ENCODE measurements at places on chromosomes 7 and 10.

GRCh38 chr7:36131499-36131898 lies 21.6 kb upstream of the EEPD1 start:
- no peak for DNase-seq

- DNase-seq: no peak
These were observed 37.8 kb upstream of the FZD1 start for GRCh38 chr7:91226411-91226810.

- DNase-seq: peak; percentile 31
These were observed 276.5 kb downstream of the MAGI2 start for GRCh38 chr7:79176859-79177477.

DNA sequence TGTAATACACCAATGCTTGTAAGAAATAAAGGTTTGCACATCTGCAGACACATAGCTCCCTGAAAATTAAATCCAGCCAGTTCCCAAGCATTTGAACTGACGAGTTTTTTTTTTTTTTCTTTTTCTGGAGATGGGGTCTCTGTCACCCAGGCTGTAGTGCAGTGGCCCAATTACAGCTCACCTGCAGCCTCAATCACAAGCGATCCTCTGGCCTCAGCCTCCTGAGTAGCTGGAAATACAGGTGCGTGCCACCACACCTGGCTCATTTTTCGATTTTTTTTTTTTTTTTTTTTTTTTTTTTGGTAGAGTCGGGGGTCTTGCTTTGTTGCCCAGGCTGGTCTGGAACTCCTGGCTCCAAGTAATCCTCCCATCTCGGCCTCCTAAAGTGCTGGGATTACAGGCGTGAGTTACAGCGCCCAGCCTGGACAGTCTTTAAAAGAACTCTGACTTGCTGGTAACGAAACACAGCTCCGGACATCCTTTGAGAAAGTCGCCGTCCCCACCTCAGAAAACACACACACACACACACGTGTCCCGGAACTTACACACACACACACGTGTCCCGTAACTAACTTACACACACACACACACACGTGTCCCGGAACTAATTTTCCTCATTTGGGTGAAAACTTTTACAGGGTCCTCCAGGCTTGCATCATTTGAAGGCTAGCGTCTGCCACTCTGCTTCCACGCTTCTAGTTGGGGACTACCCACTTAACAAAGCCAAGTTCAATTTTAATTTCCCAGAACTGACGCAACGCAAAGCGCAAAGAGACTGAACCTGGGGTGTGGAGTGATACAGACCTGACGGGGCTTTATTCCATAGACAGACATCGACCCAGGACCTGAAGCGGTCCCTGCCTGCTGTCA lies 18.6 kb downstream of the OCM2 start:
- peak; percentile 22 for DNase-seq

DNA sequence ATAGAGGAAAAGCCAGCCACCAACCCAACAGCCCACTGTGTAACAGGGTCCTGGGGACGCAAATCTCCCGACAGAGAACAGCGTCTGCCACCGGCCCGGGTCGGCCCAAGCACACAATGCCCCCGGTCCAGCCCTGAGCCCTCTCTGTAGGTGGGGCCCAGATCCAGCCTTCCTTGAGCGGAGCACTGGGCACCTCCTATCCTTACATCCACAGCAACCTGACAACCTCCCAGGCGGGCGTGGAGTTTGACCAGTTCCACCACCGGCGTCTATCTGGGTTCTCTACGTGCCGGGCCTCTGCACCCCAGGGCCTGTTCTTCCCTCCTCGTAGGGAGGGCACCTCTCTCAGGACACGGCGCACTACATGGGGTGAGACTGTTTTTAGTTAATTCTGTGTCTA lies 109.0 kb downstream of the CYTH3 start:
- DNase-seq: no peak

DNA sequence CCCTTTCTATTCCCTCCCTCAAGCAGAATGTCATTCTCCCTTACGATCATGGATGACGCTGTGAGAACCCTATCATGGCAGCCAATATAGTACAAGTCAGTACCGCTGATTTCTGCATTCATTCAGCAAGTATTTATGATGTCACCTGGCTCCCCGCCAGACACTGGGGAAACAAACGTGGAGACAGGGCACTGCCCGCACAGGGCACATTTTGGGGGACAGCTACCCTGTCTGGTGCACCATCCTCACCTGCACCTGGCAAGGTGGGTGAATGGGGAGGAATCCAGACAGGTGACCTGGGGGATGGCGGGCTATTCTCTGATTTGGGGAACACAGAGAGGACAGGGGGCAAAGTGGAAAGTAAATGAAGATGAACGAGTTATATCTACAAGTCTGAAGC lies 28.4 kb downstream of the MKI67 start:
- DNase-seq: no peak

DNA sequence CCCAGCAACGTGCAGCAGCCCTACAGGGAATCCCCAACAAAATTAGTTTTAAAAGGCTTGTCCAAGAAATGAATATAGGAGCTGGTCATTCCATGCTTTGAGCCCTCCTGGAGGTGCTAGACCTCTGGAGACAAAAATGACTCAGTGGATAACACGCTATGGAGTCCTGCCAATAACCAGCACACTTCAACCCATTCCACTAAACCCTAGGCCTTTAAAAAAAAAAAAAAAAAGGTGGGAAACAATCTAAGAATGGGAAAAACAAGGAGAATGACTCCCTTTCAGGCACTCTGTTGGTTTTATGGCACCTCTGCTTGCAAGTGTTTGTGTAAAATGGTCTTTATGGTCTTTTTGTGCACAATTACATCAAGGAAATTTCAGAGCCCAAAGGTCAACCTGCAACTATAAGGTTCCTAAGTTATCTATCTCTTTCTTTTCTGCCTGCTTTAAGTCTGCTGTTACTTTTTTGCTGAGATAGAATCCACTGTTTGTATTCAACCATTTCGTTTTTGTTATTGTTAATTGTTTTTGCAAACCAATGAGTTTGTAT lies 21.3 kb downstream of the AVL9 start:
- DNase-seq: no peak

DNA sequence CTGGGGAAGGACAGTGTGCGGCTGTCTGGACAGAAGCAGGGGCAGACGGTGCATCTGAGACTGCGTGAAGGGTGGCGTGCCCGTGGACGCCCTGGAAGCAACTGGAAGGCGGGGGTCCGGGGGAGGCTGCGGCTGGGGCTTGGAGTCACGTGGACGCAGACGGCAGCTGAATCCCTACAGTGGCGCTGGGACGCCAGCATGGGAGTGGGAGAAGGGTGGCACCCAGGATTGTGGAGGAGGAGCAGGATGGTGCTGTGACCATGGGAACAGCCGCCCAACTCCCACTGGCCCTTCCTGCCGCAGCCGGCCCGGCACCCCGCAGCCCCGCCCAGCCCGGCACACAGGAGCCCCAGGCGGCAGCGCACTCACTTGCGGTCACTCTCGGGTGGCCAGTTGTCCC lies 9.7 kb downstream of the INTS1 start:
- DNase-seq: no peak

GRCh38 chr10:48772059-48772458 lies 87.4 kb downstream of the WDFY4 start:
- no peak for DNase-seq

GRCh38 chr7:92622030-92622429 lies 31.8 kb upstream of the FAM133B start:
- DNase-seq: no peak

- peak; percentile 31 for DNase-seq
These were observed 32.5 kb downstream of the LAMB4 start for GRCh38 chr7:108097703-108098102.

DNA sequence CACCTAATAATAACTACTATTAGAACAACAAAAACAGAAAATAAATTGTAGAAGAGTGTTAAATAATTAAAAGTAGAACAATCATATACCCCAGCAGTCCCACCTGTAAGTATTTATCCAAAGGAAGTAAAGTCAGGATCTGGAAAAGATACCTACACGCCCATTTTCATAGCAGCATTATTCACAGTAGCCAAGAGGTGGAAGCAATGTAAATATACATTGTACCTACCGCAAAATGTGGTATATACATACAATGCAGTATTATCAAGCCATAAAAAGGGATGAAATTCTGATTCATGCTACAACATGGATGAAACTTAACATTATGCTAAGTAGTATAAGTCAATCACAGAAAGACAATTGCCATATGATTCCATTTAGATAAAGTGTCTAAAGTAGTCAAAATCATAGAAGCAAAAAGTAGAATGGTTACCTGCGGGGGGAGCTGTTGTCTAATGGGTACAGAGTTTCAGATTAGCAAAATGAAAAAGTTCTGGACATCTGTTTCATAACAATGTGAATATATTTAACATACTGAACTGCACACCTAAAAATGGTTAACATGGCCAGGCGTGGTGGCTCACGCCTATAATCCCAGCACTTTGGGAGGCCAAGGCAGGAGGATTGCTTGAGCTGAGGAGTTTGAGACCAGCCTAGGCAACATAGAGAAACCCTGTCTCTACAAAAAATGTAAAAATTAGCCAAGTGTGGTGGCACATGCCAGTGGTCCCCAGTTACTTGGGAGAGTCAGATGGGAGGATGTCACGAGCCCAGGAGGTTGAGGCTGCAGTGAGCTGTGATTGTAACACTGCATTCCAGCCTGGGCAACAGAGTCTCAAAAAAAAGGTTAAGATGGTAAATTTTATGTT lies 6.0 kb upstream of the TMED4 start:
- DNase-seq: peak; percentile 69

- peak; percentile 41 for DNase-seq
These were observed 57.9 kb upstream of the EXOC6 start for GRCh38 chr10:92790440-92790839.

GRCh38 chr7:134704827-134705226 lies 58.2 kb downstream of the BPGM start:
- no peak for DNase-seq

DNA sequence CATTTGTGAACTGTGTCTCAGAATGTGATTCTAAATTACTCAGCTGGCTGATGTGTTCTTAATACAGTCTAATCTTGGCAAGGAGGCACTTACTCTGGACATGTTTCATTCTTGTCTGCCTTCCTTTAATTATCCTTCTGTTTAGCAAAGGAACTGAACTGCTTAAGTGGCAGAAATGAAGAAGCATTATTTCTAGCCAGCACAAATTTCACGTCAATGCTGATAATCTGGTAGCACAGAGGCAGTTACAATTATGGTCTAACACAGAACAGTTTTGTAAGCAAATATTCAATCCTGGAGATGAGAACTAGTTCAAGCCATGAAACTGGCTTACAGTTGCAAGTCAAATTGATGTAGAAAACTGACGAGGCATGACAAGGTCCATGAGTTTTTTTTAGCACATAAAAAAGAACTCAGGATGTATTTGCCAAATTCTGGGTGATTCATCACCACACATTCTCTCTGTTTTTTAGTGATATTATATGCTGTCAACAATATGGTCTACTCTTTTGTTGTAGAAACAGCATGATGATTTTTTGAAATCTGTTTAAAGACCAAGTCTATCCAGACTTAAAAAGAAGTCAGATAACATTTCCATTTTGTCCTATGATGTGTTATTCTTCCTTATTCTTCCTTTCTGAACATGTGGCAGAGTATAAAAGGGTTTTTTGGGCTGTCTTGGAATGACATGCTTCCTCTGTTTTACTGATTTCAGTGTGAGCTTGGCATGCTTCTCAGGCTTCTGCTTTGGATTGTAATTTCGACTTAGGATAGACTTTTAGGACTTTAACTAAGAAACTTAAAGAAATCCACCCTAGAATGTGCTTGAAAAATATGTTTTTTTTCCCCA lies 154.8 kb downstream of the DNAJB9 start:
- DNase-seq: no peak

GRCh38 chr10:110531687-110532086 lies 34.0 kb downstream of the DUSP5 start:
- DNase-seq: no peak

GRCh38 chr10:92241158-92241500 lies 49.7 kb downstream of the CPEB3 start:
- DNase-seq: peak; percentile 33

DNA sequence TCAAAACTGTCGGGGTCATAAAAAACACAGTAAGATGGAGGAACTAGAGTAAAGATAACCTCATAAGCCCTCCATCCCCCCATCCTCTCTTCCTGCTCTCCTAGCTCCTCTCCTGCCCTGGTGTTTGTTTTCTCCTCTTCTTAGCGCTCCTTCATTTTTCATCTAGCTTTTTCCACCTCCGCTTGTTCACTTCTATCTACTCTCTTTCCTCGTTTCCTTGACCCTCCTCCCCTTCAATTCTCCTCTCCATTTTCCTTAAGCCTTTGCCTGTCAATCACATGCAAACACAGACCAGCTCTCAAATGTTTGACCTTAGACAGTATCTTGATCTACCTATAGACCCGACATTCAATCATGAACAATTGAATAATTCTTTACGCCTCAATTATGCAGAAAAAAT lies 10.0 kb downstream of the NCAPG2 start:
- DNase-seq: no peak

DNA sequence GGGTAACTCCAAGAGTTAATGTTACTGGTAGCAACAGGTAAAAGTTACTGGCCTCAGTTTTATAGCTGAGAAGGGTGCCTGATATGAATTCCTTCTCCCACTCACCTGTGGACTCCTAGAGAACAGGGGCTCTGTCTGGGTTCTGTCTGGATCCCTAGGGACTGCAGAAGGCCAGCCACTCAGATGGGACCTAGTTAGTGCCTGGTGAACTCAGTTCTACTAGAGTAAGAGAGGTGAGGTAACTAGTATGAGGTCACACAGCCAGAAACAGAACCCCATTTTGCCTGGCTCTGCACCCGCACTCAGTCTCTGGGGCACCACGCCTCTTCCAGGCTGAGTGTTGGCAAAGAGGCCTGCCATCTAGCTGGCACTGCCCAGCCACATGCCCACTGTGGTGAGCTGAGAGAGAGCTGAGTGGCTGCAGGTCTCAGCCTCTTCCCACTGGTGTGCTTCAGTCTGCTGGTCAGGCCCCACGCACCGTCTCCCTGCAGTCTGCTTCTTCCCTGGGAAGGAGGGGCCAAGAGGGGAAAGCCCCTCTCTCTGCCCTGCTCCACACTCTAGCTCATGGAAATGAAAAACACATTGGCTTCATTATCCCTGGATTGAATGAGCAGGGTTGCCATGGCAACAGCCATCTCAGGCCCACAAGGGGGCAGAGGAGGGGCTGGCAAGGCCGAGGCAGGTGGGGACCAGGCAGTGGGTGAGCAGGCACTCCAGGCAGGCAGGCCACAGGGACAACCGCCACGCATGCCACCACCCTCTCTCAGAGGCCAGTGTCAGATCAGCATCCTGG lies 110.6 kb downstream of the ZMIZ1 start:
- DNase-seq: peak; percentile 40

GRCh38 chr10:88473989-88474883 lies 108.9 kb downstream of the RNLS start:
- DNase-seq: no peak

DNA sequence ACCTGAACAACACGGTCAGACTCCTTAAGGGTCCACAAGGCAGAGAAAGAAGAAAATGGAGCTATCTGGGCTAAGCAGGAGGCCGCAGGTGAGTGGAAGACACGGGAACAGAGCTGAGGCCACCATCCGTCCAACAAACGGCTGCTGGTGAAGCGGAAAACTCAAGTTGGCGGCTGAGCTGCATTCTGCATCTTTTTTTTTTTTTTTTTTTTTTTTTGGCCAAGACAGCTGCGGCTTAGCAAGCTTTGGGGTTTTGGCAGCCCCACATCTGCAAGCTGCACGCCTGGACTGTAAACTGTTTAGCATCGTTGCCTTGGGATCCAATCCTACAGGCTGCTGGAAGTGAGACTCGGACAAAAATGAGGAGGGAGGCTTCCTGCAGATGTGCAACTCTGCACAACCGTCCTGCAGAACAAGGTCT lies 37.4 kb downstream of the RGS10 start:
- DNase-seq: no peak

- DNase-seq: no peak
These were observed 79.2 kb downstream of the NKX6-2 start for GRCh38 chr10:132706701-132707100.

- DNase-seq: no peak
These were observed 257.1 kb downstream of the GATA3 start for GRCh38 chr10:8311526-8312070.
